Right renal cortex interstitium (tissue), 3 donors: ENCODE measurements at places on chromosomes 13 and 19.
A peak's percentile ranks its signal among the peaks of the same experiment; 100 is the strongest.

GRCh38 chr19:29526730-29527499 lies 1.1 kb downstream of the VSTM2B start:
- DNase-seq = no peak

DNA sequence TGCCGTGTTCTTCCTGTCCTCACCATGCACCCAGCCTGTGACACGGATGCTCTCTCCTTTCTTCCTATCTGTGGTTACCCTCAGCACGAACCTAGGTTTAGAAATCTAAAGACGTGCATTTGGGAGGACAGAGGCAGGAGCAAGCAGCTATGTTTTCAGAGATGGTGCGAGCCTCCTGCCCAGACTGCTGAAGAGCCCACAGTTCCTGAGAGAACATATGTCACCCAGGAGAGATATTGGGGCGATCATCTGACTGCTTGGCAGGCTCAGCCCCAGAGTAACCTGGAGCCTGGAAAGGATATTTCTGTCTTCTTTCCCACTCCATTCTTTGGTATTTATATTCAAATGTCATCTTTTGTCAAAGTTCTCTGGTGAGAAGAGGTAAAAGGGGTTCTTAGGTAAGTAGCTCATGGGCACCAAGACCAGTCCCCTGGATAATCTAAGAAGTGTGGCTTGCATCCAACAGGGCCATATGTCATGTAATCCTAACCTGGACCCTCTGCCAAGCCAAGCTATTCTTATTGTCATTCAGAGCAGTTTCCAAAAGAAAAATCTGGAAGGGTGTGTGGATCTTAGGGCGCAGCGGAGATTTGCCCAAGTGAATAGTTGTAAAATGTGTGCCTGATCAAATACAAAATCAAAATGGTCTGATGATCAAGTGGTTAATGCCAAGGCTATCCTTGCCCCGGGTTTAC lies 59.5 kb downstream of the FGF9 start:
- no peak for DNase-seq

DNA sequence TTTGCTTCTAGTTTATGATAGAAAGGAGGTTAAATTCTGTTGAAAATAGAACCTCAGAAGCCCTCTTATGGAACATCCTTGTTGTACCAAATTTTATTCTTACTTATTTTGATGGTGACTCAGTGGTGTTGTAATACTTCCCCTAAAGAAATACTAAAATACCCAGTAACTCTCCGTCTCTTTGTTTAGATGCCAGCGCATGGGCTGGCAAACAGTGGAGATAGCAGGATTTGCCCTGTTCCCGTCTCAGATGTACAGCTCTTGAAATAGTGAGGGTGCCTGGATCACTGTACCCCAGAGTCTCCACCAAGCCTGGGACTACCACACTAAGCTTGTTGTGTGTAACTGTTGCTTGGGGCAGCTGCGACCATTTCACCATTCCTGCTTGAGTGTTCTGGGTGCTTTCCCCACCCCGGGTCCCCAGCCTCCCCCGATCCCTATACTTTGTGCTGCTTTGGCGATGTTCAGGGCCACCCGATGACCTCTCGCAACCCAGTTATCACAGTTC lies 67.0 kb upstream of the TEX29 start:
- DNase-seq = no peak

DNA sequence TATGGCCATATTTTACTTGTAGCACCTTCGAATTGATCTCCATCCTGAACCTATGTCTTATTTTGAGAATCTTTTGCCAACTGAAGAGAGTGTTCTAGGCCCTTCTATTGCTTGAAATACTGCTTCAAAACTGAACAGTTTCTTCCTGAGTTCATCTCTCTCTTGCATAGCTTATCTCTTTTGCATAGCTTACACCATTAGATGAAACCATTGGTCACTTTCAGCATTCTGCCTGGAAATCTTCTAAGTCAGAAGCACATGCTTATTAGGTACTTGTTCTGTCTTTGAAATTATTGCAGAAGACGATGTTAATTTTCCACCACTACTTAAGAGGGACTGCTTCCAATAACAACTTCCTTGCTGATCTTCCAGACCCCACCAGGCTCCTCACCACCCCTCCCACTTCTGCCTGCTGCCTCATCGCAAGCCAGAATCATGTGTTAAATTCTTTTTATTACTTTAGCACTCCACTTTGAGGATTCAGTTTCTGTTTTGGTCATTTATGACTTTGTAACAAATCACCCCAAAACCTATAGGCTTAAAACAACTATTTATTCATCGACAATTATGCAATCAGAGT lies 122.4 kb upstream of the MAB21L1 start:
- DNase-seq = no peak

GRCh38 chr19:55321466-55322137 lies 3.5 kb downstream of the TMEM150B start:
- DNase-seq = no peak

GRCh38 chr13:25732111-25732865 lies 319.5 kb downstream of the SHISA2 start:
- no peak for DNase-seq

- DNase-seq = no peak
These were observed 7.5 kb downstream of the PLA2G4C start for GRCh38 chr19:48102870-48103751.

- DNase-seq = no peak
These were observed 8.7 kb upstream of the ZNF492 start for GRCh38 chr19:22625266-22626035.

- no peak for DNase-seq
These were observed 59.2 kb downstream of the EDNRB start for GRCh38 chr13:77859450-77859849.

GRCh38 chr13:51916051-51916818 lies 54.5 kb downstream of the CCDC70 start:
- no peak for DNase-seq

- peak; percentile 0 for DNase-seq
These were observed 865 bp downstream of the ZNF382 start for GRCh38 chr19:36605877-36606478.
